MV-4-11 (cell line): ENCODE measurements at places on chromosomes 12 and 14.

- DNase-seq, result peak; percentile 95
Measured at GRCh38 chr14:50363714-50364111, 33.0 kb downstream of the CDKL1 start.

DNA sequence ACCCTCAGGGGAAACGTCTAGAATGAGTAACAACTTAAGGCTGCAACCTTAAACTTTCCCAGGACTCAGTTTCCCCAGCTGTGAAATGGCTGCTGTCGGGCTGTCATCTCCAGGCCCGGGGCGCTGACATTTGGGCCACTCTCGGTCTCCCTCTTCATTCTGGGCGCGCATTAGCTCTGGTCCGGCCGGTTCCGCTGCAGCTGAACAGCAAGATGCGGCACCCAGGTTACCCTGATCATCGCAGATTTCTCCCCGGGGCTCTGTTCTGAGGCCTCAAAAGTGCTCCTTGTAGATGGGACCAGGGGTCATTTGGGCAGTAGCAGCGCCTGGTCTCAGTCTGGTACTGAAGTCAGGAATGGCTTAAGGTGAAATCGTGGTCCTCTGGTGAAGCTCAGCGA, 890 bp upstream of the BCL7A start:
- DNase-seq, result no peak

GRCh38 chr12:2341871-2342270, 289.1 kb downstream of the CACNA1C start:
- DNase-seq, result peak; percentile 90

- DNase-seq, result no peak
Measured at GRCh38 chr12:75665216-75665615, 153.8 kb upstream of the KRR1 start.

DNA sequence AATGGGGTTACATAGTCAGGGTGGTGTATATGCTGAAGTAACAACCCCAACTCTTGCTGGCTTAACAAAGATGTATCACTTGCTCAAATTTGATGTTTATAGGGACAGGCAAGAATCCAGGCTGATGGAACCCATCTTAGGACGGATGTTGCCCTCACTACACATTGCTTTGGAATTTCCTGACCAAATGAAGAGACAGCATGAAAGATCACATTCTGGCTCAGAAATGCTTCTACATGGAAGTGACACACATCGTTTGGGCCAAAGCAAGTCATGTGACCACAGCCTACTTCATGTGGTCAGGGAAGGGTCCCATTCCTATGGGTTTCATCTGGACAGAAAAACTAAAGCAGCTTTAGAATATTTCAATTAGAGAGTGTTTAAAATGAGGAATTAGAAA, 345.8 kb downstream of the TMEM132D start:
- DNase-seq, result no peak

GRCh38 chr14:21091821-21092272, 6.6 kb downstream of the ZNF219 start:
- DNase-seq, result no peak

DNA sequence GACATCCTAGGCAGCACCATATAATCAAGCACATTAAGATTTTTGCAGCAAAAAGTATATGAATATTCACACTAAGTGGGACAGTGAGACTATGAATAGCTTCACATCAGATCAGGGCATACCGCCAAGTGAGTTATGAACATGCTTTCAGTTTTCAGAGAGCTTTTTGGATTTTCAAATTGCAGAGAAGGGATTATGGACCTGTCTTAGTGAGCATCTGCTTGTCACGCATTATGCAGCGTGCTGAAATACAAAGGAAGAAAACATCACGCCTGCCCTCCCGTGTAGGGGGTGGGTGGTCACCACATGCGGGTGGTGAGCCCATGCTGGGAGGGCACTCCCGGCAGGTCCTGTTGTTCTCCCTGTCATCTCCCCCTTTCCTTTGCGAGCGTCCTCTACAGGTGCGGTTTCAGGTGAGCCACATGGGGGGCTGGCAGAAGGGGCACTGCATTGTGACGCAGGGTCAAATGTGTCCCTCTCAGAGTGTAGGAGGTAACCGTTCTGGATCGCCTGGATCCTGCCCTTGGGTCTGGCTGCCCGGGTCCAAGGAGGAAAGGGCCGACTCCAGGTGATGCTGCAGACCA, 42.6 kb downstream of the TRAF3 start:
- DNase-seq, result no peak

DNA sequence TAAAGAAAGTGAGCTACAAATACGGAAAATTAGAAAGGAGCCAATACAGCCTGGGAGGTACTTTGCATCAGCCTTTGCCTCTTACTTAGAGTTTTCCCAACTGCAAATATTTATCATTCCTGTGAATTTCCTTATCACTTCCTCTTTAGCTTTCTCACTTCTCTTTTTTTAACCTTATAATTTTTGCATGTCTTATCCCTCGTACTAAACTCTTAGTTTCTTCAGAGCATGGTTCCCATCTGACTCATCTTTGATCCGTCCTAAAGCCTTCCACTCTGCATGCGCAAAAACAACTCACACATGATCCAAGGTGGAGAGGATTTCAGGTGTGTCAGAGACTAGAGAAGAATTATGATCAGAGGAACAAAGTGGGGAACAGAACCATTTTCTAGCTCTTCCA, 9.6 kb upstream of the SNAPC1 start:
- DNase-seq, result peak; percentile 93

DNA sequence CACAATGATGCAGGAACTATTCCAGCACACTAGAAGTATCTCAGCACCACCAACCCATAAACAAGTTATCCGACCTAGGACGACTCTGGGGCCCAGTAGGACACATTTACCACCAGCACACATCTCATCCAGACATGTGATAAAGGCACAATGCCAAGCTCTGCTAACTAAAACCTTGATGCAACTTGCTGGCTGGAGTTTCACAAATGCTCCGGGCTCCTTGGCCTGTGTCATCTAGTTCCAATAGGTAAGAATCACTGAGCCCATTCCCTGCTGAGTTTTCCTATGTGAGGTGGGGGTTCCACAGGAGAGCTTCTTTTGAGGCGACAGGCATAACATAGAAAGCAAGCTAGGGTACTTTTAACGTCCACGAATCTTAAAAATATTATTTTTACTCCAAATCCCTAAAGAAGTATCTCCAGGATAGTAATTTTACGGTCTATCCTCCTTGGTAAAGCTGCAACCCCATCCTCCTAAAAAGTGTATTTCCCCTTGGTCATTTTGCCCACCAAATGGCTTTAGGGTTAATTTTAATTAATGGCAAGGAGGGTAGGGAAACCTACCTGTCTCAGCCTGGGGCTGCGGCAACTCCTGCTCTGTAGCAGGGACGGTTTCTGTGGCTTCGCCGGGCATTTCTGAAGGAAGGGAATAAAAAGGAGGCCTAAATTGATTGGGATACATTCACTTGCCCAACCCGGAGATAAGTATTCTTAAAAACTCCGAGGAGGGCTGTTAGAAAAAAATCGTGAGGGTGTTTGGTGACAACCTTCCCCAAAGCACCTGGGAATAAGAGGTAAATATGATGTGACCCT, 1.0 kb downstream of the NACA start:
- no peak for DNase-seq

GRCh38 chr14:99517643-99518381, 36.6 kb downstream of the CCNK start:
- no peak for DNase-seq

- no peak for DNase-seq
Measured at GRCh38 chr12:116202940-116203339, 74.6 kb downstream of the MED13L start.

DNA sequence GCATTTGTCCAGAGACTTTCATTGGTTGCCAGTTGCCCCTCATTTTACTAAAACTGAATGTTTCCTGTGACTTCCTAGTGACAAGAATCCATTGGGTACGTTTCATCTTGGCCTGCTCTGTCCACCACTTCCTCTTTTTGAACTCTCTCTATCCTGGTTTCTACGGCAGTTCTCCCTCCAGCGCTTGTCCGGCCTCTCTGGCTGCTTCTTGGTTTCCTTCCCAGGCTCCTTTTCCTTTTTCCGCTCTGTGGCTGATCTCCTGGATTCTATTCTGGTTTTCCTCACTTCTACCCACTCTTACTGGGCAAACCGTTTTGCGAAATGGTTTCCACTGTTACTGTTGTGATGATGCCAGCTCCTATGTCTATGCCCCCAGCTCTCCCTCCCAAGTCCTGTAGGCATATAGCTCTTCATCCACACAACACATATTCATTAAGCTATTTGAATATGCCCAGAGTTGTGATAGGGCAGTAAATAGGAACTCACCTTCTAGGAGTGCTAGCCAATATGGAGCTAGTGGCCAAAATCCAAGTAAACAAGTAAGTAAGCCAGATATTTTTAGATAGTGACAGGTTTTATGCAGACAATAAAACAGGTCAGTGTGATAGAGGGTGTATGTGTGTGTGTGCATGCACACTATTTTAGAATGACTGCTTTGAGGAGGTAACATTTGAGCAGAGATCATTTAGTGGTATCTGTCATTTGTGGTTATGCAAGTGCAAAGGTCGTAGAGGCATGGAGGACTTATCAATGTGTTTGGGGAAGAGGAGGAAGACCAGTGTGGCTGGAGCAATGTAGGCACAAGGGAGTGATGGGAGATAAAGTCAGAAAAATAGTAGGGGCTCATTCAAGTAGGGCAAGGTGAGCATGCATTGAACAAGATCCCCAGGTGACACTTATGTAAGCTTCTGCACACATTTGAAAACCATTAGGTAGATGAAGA, 27.9 kb upstream of the CTDSP2 start:
- peak; percentile 87 for DNase-seq

GRCh38 chr14:79706382-79706781, 504.9 kb downstream of the DIO2 start:
- no peak for DNase-seq

DNA sequence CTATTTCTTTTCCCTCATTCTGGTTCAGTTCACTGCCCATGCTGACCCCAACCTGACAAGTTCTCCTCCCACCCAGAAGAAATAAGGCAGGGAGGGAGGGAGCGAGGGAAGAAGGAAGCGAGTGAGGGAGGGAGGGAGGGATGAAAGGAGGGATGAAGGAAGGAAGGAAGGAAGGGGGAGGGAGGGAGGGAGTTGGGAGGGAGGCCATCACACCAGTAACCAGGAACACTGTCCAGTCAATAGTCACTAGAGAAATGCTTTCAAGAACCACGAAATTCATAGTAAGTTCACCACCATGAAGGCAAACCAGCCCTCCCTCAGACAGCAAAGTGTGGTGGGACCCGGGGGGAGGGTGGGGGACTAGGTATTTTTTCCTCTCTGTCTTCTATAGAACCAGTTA, 142.4 kb downstream of the ESRRB start:
- no peak for DNase-seq

GRCh38 chr14:77088219-77088618, 9.8 kb upstream of the CIPC start:
- no peak for DNase-seq

GRCh38 chr12:18139254-18139653, 49.3 kb upstream of the RERGL start:
- peak; percentile 75 for DNase-seq
